ENCODE measurements at places on chromosomes 1 and 21.

DNA sequence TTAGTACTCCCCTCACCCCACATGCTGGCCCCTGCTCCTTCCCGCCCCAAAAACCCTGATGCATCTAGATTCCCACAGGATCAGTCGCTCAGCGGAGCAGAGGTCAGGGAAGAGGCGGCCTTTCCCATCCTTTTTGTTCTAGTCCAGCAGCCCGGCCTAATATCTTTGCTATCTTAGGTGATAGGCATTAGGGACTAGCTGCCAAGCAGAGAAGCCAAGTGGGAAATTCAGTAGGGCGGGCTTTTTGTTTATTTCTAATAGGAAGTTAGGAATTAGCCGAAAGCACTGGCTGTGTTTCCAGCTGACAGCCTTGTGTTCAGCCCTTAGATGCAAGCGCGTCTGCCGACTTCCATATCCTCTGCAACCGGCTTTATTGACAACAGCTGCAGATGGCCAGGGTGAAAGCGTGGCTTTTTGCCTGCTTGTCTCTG, 59.0 kb upstream of the BCAR3 start:
- no peak for DNase-seq

GRCh38 chr1:94863919-94864318, 43.8 kb downstream of the SLC44A3 start:
- DNase-seq = no peak

DNA sequence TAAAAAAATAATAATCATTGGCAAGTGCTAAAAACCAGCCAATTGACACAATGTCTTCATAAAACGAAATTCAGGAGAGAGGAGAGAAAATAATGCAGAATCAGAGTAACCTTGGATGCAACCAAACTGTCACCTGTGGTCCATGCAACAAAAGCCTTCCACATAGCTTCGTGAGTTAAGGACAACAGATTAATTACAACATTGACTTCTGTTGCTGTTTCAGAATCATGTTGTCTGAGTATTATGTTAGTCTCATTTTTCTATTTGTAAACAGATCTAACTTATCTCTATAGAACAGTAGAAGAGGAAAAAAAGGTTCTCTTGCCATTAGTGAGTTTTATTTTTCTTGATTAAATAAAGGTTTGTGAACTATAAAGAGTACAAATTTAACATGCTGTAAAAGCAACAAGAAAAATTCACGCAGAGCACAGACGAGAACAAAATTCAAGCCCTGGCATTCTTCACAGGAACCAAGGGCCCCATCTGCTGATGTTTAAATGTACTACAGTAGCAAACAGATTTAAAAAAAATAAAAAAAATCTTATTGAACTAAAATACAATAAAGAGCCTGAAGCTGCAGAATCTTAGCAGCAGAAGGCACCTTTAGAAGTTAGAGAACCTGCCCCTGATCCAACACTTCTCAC, 381.1 kb upstream of the PKN2 start:
- no peak for DNase-seq

GRCh38 chr1:185404291-185404690, 87.2 kb upstream of the IVNS1ABP start:
- DNase-seq = no peak

GRCh38 chr21:38820471-38821239, 14.9 kb downstream of the ETS2 start:
- no peak for DNase-seq

GRCh38 chr1:182485861-182486260, 35.9 kb downstream of the RGSL1 start:
- DNase-seq = no peak

DNA sequence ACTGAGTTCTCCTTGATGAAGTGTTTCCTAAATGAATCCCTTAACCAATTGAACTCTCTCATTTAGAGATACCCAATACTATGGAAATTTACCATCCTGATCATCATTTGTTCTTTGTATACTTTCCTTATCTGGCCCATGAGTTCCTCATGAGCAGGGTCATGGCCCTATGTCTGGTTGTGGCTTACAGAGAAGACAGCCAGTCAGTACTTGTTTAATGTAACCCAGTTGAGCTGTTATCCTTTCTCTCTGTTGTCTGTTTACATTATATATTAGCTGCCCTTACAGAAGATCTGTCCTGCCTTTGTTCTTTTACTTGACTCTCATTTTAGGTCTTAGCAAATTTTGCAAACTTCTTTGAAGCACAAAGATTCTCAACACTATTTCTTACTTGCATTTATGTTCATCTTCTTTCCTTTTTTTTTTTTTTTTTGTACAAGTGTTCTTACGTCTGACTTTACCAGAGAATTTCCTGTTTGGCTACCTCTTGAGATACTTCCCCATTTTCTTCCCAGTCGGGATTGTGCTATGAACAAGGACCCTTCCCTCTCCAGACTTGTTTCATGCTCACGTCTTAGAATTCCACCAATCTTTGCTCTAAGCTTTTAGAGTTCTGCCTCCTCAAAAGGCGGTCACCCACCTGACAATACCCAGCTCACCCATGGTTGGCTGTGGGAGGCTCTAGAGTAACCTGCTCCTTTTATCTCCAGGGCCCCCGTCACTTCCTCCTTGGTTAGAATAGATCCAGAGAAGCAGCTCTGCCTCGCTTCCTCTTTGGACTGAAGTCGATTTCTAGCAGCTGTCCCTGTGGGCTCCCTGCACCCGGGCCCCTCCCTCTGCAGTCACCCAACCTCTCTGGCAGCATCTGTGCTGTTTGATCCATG, 53.6 kb upstream of the RUNX1 start:
- DNase-seq = peak; percentile 42

DNA sequence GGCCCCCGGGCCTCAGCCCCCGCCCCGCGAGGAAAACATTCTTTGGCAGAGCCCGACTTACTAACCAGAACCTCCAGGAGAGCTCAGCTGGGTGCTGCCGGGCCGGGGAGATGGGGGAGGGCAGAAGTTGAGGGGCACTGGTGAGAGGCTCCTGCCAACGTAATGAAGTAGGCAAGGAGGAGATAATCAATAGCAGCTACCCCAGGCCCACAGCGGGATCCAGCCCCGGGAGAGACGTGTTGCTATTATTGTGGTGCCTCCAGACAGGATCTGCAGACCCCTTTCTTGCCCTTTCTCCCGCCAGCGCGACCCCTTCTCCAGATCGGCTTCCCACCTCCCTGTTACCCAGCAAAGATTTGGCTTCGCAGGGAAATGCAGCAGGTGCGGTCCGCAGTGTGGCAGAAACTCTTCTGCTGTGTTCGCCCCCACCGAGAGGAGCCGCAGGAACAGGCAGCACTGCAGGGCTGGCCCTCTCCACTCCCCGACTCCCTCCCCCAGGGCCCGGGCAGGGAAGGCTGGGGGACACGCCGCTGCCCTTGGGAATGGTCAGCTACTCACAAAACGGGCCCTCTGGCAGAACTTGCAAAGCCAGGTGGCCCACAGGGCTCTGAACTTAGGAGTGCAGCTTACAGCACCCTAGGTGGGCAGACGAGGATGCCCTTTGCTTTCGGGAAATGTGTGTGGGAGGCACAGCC, 1.5 kb upstream of the KCNA2 start:
- no peak for DNase-seq

DNA sequence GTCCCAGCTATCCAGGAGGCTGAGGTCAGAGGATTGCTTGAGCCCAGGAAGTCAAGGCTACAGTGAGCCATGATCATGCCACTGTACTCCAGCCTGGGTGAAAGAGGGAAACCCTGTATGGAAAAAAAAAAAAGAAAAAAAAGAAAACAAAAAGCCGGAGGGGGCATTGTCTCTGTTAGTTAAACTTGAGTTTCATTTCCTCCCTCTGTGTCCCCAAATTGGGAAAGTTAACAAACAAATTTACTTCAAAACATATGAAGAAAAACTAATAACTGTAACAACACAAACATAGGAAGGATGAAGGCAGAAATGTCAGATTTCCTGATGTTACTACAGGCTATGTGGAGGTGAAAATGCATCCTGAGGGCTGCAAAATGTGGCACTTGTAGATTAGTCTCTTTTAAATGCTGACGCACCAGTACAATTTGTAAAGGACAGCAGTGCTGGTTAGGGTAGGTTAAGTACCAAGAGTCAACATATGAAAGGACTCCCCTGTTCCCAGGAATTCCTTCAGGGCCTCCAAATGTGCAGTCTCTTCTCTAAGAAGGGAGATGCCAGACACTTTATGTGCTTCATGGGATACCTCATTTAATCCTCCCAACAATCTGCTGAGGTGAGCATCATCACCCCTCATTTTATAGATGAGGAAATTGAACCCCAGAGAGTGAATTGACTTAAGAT, 52.9 kb downstream of the DEGS1 start:
- DNase-seq = no peak

DNA sequence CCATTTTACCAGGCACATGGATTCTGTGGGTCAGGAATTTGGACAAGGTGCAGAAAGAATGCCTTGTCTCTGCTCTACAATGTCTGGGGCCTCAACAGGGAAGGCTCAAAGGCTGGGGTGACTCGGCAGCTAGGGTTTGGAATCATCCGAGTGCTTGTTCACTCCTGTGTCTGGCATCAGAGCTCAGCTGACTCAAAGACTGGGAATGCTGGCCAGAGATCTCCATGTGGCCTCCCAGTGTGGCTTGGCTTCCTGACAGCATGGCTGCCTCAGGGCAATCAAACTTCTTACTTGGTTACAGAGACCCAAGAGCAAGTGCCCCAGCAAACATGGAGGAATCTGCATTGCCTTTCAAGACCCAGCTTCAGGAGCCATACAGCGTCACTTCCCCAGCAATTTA, 110.5 kb downstream of the TOMM20 start:
- no peak for DNase-seq

DNA sequence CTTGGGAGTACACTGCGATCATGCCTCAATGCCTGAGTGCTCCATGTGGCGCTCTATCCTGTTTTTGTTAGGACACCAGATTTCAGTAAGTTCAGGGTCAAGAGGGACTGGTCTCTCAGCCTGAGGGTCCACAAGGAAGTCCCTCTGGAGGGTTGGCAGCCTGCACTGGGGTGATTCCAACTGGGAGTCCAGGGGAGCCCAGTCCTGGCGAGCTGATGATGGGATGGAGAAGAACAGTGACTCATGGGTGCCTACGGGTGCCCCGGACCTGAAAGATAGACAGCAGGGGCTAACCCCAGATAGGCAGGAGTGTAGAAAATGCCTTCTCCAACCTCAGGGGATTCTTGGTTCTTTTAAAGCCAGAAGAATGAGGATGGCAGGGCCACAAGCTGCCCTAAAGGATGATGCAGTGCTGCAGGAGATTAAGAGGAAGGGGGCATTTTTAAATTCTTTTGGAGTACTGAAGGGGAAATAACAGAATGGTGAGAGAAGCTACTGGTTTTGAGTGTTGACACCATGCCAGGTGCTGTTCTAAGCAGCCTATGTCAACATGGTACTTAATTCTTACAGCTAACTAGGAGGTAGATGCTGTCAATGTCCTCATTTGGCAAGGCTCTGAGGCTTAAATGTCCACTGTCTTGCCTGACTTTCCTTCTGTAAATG, 68.4 kb upstream of the TLR5 start:
- DNase-seq = no peak

- no peak for DNase-seq
Observed at GRCh38 chr1:203097001-203097400, 11.2 kb upstream of the MYOG start.

GRCh38 chr1:54931275-54931840, 44.4 kb upstream of the DHCR24 start:
- DNase-seq = no peak

- no peak for DNase-seq
Observed at GRCh38 chr1:188778578-188778977, 1699.1 kb downstream of the BRINP3 start.

DNA sequence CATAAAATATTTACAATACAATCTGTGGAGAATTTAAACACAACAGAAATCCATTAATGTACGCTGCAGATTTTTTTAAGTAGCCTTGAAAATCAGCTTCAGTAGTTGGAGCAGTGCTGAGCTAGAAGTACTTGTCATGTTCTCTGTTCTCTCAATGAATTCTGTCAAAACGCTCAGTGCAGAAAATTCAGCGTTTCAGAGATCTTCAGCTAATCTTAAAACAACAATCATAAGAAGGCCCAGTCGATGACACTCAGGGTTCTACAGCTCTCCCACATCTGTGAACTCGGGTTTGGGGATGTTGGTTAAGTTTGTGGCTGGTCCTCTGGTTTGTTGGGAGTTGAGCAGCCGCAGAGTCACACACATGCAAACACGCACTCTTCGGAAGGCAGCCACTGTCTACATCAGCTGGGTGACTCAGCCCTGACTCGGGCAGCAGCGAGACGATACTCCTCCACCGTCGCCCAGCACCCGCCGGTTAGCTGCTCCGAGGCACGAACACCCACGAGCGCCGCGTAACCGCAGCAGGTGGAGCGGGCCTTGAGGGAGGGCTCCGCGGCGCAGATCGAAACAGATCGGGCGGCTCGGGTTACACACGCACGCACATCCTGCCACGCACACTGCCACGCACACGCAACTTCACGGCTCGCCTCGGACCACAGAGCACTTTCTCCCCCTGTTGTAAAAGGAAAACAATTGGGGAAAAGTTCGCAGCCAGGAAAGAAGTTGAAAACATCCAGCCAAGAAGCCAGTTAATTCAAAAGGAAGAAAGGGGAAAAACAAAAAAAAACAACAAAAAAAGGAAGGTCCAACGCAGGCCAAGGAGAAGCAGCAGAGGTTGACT, 161.2 kb downstream of the RUNX1 start:
- peak; percentile 92 for DNase-seq

GRCh38 chr1:57966751-57967406, 543.0 kb upstream of the DAB1 start:
- DNase-seq = no peak

DNA sequence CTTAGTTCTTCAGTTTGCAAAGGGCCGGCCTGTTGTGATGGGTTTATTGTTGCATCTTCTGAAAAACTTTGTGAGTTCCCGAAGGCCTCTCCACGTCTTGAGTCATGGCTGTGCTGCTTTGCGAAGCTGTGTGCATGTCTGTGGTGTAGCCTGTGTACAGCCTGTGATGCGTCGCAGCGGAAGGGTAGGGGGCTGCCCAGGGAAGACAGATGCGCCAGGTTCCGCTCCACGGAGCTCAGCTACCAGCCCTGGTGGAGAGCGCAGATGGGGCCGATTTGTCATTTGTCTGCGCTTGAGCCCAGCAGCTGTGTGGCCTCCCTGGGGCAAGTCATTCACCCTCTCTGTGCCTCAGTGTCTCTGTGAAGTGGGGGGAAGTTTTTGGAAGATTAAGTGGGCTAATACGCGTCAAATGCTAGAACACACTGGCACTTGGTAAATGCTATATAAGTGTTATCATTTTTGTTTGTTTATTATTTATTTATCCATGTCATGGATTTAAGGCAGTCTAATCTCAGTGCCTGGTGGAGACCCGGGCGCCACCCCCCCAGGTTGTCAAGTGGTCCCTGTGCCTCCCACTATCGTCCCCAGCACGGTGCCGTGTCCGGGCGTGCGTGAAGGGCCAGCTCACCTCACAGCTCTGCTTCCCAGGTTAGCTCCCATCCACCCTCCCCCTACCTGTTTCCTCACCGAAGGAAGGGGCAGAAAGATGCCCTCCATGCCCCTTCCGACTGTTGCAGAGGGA, 8.4 kb downstream of the PDE9A start:
- no peak for DNase-seq

Measured in activated T-cell treated with anti-CD3 and anti-CD28 coated beads, Interleukin-2, amount 50 U/mL, for 24 hours (primary cell).